M059J (cell line): ENCODE measurements at places on chromosomes 3 and 15.

GRCh38 chr3:61111825-61112224, 139.4 kb downstream of the FHIT start:
- DNase-seq = no peak

DNA sequence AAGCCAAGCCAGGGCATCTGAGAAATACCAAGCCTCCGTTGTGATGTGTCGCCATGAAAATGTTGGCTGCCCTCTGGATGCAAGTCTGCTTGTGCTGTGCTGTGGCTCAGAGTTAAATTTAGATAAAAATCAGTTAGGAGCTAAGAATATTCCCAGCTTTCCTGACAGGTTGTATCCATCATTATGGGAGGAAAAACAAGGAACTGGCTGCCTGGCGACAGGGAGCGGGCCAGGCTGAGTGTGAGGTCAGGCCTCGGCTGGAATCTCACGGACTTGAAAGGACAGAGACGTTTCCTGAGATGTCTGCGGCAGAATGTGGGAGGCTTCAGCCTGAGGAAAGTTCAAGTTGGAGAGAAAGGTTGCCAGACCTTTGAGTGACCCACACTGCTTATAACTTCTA, 213.8 kb downstream of the THSD4 start:
- DNase-seq = peak; percentile 28

DNA sequence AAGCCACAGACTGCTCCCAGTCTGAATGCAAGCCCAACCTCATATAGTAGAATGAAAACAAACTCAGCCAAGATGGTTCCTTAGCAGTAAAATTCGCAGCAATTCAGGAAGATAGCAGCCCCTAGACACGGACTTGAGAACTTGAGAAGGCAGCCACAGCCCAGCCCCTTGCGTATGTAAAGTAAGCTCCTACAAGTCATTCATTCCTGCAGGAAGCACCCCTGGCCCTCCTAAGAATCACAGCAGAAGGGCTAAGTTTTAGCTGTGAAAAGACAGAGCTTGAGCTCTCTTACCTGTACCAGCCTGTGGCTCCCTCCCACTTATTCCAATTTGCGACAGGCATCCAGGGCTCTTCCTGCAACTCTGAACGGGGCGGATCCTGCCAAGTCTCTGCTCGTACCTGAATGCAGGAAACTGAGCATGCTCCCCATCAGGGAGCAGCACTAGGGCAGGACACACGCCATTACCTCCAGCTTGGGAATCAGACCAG, 136.4 kb downstream of the MAGI1 start:
- no peak for DNase-seq

DNA sequence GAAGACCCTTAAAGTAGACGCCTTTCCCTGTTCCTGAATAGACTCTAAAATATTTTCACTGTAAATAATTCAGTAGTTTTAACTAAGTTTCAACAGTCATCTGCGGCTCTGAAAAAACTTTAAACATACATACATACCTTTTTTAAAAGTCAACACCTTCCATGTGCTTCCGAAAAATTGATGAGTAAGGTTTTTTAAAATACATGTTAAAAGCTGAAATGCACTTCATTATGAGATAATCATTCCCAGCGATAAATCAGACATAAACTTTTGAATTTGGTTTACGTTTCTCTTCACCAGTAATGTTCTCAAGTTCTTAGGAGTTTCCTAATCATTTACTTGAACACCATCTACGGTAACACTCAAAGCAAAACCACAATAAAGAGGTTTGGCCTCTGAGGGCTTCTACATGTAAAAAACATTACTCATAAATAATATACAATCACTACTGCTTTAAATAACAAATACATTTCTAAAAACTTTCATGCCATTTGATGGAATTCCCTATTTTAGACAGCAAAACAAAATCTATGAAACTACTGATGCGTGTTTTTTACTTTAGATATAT, 403.5 kb downstream of the SHQ1 start:
- no peak for DNase-seq

- DNase-seq = no peak
Measured at GRCh38 chr15:41926185-41927056, 32.6 kb upstream of the SPTBN5 start.

GRCh38 chr3:58613236-58614132, 36.3 kb upstream of the FAM107A start:
- DNase-seq = peak; percentile 52
